Uterus (tissue), 4 donors: ENCODE measurements at places on chromosomes 3 and 15.

DNA sequence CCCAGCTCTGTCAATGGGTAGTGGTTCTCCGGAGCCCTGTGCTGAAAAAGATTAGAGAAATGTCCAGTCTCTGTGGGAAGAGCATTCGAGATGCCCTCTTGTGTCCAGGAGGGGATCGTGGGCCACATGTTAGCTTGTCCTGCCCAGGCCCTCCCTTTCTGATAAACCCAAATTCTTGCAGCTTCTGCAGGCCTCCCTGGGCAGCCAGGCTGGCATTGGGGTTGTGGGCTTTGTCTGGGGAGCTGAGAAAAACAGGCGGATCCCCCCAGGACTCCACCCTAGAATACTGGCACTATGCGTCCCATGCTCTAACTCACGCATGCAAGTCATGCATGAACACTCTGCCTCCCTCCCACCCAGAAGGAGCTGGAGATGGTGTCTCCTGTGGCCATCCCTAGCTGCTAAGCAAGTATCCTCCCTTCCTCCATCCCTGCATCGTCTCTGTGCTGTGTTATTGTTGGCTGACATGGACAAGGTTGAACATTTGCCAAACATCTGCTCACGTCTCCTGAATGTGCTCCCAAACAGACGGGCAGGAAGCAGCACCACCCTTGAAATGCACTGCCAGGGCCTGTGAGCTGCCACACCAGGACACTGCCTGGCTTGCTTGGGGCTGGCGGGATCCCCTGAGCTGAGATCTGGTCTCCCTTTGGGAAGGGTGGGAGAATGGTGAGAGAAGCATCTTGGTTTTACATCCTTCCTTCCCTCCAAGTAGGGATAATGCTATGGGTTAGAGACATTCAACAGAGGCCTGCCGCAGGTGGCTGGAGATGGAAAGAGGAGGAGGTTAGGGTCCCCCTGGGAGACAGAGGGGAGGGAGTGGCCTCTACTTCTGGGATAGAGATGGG is 26.5 kb downstream of the CFAP161 start:
- H3K27me3 ChIP-seq = no peaks in the 10 kb centered on the region
- peak; percentile 65 for DNase-seq
- no peak overlapping the region for H3K4me3 ChIP-seq
- H3K27ac ChIP-seq = peak overlapping the region; percentile 20
- peaks cover 7% of the 10 kb centered on the region for H3K4me1 ChIP-seq
- H3K36me3 ChIP-seq = no peaks in the 10 kb centered on the region

DNA sequence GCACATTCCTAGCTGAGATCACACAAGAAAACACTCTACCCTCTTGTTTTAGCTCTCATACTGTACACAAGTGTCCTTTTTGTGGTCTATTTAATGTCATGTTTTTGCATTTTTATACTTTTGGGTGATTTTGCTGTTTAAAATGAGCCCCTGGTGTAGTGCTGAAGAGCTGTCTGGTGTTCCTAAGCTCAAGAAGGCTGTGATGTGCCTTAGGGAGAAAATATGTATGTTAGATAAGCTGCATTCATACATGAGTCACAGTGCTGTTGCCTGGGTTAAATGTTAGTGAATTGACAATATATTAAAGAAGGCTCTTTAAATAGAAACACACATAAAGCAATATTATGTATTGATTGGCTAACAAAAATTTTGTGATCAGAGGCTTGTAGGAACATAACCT is 387.4 kb upstream of the C2CD4B start:
- no peak overlapping the region for H3K27ac ChIP-seq
- H3K4me3 ChIP-seq = no peak overlapping the region
- H3K4me1 ChIP-seq = no peaks in the 10 kb centered on the region
- no peak for DNase-seq
- H3K27me3 ChIP-seq = no peaks in the 10 kb centered on the region

GRCh38 chr3:124707656-124708062 is 22.6 kb upstream of the UMPS start:
- no peak for DNase-seq
- H3K27ac ChIP-seq = no peak overlapping the region
- no peaks in the 10 kb centered on the region for H3K36me3 ChIP-seq
- H3K4me3 ChIP-seq = no peak overlapping the region

DNA sequence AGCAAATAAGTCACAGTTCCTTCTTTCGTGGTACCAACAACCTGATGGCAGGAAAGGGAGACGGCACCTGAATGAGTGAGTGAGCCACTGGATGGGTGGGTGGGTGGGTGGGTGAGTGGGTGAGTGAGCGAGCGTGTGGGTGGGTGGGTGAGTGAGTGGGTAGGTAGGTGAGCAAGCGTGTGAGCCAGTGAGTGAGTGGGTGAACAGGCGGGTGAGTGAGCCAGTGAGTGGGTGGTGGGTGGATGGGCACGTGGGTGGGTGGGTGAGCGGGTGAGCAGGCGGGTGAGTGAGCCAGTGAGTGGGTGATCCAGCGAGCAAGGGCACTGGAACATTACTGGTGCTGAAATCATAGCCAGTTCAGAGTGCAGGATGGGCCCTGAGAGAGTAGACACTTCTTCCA is 152.8 kb downstream of the MEGF11 start:
- H3K4me3 ChIP-seq = no peak overlapping the region
- no peaks in the 10 kb centered on the region for H3K36me3 ChIP-seq
- no peaks in the 10 kb centered on the region for H3K4me1 ChIP-seq
- H3K27me3 ChIP-seq = no peaks in the 10 kb centered on the region

GRCh38 chr3:52917044-52917443 is 19.7 kb upstream of the STIMATE start:
- H3K4me3 ChIP-seq = no peak overlapping the region
- H3K4me1 ChIP-seq = no peaks in the 10 kb centered on the region
- no peak overlapping the region for H3K27ac ChIP-seq
- H3K27me3 ChIP-seq = no peaks in the 10 kb centered on the region
- H3K36me3 ChIP-seq = no peaks in the 10 kb centered on the region
- DNase-seq = no peak

DNA sequence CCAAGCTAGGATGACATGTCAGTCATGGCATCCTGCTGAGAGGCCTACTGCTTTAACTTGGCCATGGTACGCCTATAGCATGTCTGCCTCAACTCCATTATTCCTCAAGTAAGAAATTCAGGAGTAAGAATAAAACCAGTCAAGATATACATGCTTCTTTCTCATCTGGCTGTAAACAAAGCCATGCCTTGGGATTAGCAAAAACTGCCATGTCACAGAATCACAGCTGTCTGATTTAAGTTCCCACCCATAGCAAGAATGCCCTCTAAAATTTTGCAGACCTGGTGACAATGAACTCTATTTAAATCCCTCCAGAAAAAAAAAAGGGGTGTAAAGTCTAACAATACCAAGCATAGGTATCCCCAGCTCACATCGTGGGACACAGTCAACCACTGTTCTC is 55.6 kb upstream of the ACAN start:
- H3K36me3 ChIP-seq = no peaks in the 10 kb centered on the region
- no peaks in the 10 kb centered on the region for H3K4me1 ChIP-seq
- no peak for DNase-seq
- H3K4me3 ChIP-seq = no peak overlapping the region

GRCh38 chr15:69163141-69163669 is 2.8 kb downstream of the GLCE start:
- DNase-seq = no peak
- H3K27ac ChIP-seq = no peak overlapping the region
- no peaks in the 10 kb centered on the region for H3K36me3 ChIP-seq
- peaks cover 4% of the 10 kb centered on the region for H3K4me1 ChIP-seq

- no peaks in the 10 kb centered on the region for H3K4me1 ChIP-seq
- no peak for DNase-seq
- no peak overlapping the region for H3K27ac ChIP-seq
- no peaks in the 10 kb centered on the region for H3K27me3 ChIP-seq
- no peaks in the 10 kb centered on the region for H3K36me3 ChIP-seq
- H3K4me3 ChIP-seq = no peak overlapping the region
Measured at GRCh38 chr15:93610944-93611343, 521.9 kb upstream of the RGMA start.

GRCh38 chr3:100317912-100318311 is 16.6 kb upstream of the NIT2 start:
- H3K4me3 ChIP-seq = no peak overlapping the region
- no peak for DNase-seq
- H3K27me3 ChIP-seq = no peaks in the 10 kb centered on the region

DNA sequence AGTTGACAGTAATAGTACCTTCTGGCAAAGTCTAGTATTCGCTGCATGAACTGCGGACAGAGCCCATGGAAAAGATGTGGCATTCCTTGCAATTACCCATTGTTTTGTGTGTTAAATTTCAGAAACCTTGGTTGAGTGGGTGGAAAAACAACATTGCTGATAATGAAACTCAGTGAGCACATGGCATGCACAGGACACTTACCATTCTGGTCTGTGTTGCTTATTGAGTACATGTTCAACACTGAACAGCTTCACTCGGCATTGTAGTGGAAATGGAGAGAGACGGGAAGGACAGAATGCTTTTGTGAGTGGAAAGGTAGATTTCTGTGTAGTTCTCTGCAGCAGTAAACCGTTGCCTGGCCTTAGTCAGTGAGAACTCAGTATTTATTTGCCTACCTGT is 165.3 kb downstream of the FNDC3B start:
- H3K36me3 ChIP-seq = no peaks in the 10 kb centered on the region
- H3K4me3 ChIP-seq = no peak overlapping the region
- H3K27ac ChIP-seq = no peak overlapping the region
- no peak for DNase-seq
- peaks cover 5% of the 10 kb centered on the region for H3K4me1 ChIP-seq

DNA sequence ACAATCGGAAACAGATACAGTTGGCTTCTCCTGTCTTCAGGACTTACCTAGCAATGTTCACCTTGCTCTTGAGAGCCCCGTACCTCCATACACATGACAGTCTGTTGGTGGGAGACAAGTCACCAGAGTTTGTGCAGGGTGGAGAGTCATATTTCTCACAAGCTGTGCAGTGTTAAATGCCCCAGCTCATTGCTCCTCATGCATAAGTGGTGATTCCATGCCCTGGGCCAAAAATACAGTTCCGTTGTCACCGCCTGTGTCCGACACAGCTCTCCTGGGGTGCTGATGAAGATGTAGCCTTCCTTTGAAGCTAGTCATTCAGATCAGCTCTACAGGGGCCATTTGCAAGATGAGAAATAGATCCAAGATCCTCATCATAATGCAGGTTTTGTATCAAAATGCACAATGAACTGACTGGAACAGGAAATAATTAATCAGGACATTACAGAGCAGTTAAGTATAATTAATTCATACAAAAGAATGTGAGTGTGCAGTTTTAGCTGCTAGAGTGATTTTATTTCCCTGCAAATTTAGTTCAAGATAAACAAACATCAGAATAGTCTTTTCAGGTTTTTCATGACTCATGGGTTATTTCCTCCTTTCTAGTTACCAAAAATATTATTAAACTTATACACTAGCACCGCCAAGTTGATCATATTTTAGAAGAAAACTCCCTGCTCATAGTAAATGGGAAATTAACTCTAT is 66.5 kb downstream of the CD47 start:
- H3K27ac ChIP-seq = no peak overlapping the region
- no peaks in the 10 kb centered on the region for H3K27me3 ChIP-seq
- no peaks in the 10 kb centered on the region for H3K4me1 ChIP-seq
- no peak overlapping the region for H3K4me3 ChIP-seq
- no peak for DNase-seq

DNA sequence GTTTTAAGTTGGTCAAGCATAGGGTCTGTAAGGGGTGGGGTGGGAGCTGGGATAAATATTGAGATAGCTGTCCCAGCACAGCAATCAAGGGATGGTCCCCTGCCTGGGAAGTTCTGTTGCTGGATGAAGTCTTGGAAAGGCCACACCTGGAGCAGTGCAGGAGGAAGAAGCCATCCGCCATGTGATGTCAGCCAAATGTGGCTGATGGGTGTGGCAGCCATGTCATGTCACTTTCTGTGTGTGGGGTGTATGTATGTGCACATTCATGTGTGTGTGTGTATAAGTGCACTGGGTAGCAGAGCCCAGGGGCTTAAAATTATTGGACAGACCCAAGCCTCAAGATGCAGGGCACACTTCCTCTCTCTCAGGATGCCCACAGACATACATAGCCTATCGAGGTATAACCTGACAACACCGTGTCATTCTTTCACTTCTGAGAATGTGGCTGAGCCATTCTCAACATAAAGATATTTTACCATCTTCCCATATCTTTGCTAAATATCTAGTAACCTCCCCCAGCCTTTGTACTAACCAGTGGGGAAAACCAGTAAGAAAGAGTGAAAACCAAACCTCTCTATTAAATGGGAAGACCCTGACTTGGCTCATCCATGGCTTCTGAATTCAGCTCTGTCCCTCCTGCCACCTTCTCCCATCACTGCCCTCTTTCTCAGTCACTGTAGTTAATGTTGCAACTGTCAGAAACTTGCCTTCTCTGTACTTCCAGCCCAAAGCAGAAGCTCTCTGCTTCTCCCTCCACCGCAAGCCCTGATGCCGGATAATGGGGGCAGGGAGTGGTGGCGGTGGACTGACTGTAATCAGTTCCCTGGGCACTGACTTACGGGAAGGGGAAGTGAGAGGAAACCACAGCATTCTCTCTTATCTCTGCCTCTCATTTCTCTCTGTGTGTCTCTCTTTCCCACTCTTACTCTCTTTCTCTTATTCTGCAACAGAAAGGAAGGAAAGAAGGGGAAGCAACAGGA is 11.2 kb downstream of the TNFSF10 start:
- no peaks in the 10 kb centered on the region for H3K4me1 ChIP-seq
- H3K27me3 ChIP-seq = no peaks in the 10 kb centered on the region
- H3K4me3 ChIP-seq = no peak overlapping the region
- H3K36me3 ChIP-seq = no peaks in the 10 kb centered on the region

- H3K27me3 ChIP-seq = no peaks in the 10 kb centered on the region
- peak overlapping the region; percentile 29 for H3K27ac ChIP-seq
- no peaks in the 10 kb centered on the region for H3K4me1 ChIP-seq
- H3K4me3 ChIP-seq = no peak overlapping the region
- H3K36me3 ChIP-seq = no peaks in the 10 kb centered on the region
- DNase-seq = no peak
Measured at GRCh38 chr3:159910991-159911663, 77.5 kb upstream of the IL12A start.

DNA sequence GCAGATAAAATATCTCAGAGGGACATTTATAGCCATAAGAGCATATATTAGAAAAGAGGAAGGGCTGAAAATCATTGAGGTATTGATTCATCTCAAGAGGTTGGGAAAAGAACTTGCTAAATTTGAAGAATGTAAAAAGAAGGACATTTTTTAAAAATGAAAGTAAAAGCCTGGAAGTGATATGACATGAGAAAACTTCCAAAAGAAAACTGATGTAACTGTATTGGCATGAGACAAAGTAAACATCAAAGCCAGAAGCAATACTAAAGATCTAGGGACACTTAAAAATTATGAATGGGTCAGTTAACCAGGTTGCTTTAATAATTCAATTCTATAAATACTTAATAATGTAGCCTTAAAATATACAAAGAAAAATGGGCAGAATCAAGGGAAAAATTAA is 31.9 kb downstream of the CEP63 start:
- no peak for DNase-seq
- no peaks in the 10 kb centered on the region for H3K27me3 ChIP-seq
- H3K4me1 ChIP-seq = no peaks in the 10 kb centered on the region
- no peak overlapping the region for H3K27ac ChIP-seq

GRCh38 chr3:42499478-42499871 is 3.0 kb upstream of the VIPR1 start:
- H3K4me1 ChIP-seq = peaks cover 19% of the 10 kb centered on the region
- no peak for DNase-seq
- no peaks in the 10 kb centered on the region for H3K36me3 ChIP-seq
- H3K4me3 ChIP-seq = no peak overlapping the region
- no peak overlapping the region for H3K27ac ChIP-seq
- H3K27me3 ChIP-seq = no peaks in the 10 kb centered on the region

GRCh38 chr3:20648921-20649381 is 462.9 kb upstream of the SGO1 start:
- no peak overlapping the region for H3K4me3 ChIP-seq
- no peaks in the 10 kb centered on the region for H3K27me3 ChIP-seq
- no peak for DNase-seq
- H3K4me1 ChIP-seq = no peaks in the 10 kb centered on the region
